HEK293T (cell line): ENCODE measurements at places on chromosomes 11 and 22.

GRCh38 chr22:48811885-48812284 is 1015.8 kb downstream of the BRD1 start:
- DNase-seq, result no peak

DNA sequence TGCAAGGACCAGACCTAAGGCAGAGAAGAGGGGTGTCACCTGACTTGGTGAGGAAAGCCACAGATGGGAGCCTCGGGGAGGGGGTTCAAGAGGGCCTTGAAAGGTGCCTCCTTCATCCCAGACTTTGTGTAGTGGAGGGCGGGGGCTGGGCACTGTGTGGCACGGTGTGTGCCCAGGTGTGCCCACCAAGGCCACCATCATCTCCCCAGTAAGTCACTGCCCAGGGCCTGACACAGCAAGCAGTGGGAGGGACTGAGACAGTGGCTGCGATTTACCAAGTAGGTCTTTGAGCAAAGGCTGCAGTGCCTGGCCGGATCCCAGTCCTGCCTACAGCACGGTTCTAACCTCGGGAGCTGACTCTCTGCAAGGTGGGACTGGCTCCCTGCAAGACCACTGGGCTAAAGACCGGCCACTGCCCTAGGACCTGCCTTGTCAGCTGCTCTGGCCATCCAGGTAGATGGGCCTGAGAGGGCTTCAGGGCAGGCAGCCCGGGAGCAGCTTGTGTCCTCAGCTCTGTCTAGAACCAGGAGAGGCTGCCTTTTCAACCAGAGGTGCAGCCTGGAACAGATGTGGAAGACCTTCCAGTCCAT is 1.4 kb downstream of the OSM start:
- DNase-seq, result no peak

GRCh38 chr11:117302228-117302627 is 11.1 kb downstream of the BACE1-AS start:
- DNase-seq, result no peak

GRCh38 chr22:48318575-48319320 is 1508.9 kb downstream of the BRD1 start:
- DNase-seq, result no peak

DNA sequence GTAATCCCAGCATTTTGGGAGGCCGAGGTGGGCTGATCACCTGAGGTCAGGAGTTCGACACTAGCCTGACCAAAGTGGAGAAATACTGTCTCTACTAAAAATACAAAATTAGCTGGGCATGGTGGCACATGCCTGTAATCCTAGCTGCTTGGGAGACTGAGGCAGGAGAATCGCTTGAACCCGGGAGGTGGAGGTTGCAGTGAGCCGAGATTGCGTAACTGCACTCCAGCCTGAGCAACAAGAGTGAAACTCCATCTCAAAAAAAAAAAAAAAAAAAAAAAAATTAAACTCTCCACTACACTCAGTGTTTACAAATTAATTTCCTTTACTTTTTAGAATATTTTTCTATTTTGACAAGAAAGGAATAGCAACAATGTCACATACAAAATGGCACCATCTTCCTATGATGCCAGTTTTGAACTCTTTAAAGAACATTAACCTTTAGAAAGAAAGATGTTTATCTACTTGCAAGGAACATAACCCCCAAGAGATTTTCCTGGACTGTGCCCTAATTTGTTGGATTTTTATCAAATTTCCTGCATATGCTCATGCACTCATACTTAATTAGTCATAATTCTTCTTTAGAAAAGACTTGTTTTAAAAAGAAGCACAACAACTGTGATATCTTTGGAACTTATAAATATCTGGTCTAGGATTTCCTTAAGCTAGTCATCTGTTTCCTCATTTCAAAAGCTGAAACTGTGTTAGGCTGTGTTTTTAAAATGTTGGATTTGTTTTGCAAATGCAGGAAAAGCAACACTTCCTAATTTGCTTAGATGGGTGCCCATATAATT is 22.6 kb upstream of the HIPK3 start:
- no peak for DNase-seq

- no peak for DNase-seq
Measured at GRCh38 chr11:131684111-131685060, 314.0 kb downstream of the NTM start.
